ENCODE measurements at places on chromosomes 7 and 10.

DNA sequence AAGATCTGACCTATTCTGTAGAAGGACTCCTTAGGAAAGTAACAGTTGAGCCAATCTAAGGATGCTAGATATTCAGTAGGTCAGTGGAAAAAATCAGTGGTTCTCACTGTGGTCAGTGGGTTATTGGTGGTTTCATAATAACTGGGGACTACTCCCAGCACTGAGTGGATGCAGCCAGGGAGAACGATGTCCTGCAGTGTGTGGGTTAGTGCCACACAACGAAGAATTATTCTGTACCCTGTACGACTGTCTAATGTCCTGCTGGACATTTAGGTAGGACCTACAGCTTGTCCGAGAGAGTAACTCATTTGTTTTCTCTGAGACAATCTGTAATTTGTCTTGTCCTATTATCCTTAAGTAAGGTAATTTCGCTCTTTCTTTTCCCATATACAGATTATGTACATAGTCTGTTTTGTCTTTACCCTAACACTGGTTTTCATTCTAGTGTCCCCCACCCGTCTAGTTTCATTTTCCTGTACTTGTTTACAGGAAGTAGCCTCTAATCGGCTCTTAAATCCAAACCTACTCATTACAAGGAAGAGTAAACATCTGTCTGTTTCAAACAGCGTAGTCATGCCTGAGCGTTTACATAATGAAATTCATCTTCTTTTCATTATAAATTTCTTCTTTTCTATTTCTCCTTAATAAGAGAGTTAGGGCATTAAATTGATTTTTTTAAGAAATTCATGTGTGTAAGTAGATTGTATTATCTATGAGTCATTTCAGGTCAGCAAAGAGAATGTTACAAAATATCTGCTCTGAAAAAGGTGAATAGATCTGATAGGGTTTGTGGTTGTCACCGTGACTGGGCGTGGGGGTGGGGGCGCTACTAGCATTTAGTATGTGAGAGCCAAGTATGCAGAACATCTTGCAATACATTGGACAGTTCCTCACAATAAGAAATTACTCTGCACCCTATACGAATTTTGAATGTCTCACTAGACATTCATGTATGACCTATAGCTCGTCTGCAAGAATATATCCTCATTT lies 8.3 kb upstream of the ZC3HAV1L start:
- no peak for DNase-seq

DNA sequence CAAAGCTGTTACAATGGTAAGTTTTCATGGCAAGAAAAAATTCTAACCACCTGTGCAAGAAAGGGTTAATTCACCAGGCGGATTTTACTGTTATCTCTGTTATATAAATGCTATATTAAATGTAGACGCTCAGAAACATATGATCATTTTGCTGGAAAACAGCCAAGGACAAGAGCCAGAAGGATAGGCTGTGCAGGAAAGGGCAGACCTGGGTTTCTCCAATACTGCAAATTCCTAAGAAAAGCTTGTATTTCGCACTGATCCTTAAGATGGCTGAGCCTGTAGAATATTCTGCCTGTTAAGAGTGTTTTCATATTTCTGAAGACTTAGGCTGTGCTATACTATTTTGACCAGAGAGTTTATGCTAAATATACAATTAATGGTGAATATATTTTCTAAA lies 564.1 kb upstream of the KCND2 start:
- DNase-seq, result no peak

DNA sequence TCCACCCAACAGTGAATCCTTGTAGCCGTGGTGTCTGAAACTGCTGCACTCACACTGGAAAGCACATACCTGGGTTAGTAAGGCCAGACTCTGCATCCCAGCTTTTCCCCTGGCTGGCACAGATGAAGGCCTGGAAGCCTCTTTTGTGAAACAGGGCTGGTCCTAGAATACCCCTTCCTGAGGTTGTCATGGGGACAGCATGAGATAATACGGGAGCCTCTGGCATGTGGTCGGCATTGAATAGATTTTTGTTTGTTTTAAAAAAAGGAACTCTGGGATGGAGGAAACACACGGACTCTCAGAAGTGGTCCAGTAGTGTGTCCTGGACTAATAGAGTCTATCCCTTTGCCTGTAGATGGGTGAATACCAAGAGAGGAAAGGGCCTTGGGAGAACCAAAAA lies 129.7 kb downstream of the TMEM178B start:
- no peak for DNase-seq

DNA sequence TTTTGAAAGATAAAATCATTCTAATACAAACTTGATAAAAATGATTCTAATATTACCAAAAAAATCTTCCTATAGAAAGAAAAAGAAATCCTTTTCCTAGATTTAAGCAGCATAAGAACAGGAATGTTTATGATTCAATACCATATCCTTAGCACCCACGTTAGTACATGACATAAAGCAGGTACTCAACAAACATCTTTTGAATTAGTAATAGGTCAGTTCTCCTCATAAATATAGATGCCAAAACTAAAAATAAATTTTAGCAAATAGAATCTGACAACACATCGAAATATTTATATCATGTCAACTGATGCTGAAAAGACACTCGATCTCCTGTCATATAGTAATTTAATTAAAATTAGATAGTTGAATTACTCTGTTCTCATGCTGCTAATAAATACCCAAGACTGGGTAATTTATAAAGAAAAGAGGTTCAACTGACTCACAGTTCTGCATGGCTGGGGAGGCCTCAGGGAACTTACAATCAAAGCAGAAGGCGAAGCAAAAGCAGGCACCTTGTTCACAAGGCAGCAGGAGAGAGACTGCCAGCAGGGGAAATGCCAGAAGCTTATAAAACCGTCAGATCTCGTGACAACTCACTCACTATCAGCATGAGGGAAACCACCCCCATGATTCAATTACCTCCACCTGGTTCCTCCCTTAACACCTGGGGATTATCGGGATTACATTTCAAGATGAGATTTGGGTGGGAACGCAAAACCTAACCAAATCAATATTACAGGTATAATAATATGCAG lies 191.8 kb downstream of the HTR7 start:
- no peak for DNase-seq

DNA sequence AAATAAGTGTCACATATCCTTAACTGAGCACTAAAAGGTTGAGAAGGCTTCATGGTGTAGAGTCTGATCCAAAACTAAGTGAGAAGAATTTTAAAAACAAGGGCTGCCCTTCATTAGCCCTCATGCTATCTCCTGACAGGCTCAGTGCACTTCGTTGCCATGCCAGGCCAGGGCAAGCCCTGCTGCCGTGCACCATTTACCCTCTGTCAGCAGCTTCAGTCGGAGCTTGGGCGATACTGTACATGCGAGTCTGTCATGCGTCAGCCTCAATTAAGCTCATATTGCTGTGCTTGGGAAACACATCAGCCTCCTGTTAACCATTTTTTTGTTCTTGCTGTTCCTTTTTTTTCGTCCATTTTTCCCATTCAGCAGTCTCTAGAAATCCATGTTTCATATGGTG lies 166.6 kb downstream of the VTI1A start:
- no peak for DNase-seq

- DNase-seq, result no peak
These were observed 96.2 kb upstream of the SVIL start for GRCh38 chr10:29730969-29731368.

- no peak for DNase-seq
These were observed 133.3 kb downstream of the EXOC4 start for GRCh38 chr7:133386205-133386604.

GRCh38 chr7:27254625-27255024 lies 12.0 kb downstream of the EVX1 start:
- DNase-seq, result no peak

DNA sequence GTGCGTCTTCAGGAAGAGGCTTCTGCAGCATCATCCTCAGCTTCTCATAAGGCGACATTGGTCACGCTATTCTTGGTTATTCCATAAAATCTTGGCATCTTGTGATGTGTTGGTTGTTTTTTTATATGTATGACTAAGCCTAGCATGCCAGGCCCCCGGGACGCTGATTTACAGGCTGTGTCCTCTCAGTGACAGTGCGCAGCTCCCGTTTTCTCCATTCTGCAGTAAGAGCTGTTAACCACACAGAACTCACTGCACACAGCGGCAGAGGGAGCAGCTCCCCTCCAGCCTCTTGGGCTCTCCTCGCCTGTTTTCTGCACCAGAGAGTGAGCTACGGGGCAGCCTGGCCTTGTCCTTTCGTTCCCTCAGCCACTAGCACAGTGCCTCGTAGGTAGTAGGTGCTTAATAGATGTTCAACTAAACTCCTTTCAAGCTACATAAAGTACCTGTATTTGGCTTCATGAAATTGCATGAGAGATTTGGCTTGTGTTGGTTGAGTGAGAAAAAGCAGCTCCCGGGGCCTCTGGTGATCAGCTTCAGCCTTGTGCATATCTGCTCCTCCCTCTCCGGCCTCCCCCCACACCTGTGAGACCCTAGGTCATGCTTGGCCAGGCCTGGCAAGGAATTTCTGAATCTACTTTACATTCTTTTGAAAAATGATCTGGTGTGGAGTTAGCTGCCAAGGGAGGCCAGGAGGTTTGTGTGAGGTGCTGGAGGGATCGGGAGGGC lies 116.2 kb downstream of the WDR37 start:
- DNase-seq, result no peak

- DNase-seq, result no peak
These were observed 250.3 kb downstream of the PTEN start for GRCh38 chr10:88113657-88114272.

DNA sequence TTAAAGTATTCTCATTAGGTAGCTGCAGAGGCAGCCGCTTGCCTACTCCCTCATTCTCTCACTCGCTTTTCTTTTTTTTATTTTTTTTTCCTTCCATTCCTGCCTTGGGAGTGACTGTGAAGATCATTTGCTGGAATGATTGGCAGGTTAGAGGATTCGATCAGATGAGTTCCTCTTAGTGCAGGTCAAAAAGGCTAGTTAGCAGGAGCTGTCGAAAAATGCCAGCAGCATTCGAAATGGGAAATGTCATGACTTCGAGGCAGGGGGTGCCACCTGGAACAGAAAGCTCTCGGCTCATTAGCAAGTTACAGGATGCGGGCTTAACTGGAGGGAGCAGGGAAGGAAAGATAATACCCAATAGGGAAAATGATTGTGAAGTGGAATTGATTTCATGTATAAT lies 137.5 kb upstream of the FZD1 start:
- DNase-seq, result no peak

DNA sequence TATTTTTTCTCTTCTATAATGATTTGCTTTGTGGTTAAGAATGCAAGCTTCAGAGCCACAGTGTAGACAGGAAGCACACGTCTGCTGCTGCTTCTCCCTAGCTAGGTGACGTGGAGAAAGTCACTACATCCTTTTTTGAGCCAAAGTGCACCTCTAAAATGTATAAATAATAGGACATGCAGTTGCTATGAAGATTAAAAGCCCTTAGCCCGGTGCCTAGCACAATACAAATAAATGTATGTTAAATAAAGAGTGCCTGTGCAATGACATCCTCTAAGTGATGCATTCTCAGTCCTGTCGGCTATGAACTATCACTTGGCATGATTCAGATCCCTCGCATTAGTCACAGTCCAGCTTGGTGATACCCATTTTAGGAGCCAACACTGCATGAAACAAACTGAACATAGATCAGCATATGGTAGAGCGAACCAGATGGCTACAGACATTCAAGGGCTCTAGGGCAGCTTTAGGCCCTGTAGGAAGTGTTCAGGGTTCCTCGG lies 4.8 kb upstream of the TRDMT1 start:
- DNase-seq, result peak; percentile 55

DNA sequence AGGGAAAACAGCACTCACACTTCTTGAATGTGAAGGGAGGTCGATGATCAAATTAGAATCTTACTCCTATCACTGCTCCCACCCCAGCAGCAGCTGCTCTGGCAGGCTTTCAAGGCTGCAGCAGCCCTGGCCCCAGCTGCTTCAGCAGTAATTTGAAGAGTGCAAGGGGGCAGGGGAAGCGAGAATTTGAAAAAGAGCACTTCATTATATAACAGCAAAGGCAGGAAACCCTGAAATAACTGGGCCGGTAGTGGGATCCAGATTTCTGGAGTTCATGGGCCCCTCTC lies 44.9 kb downstream of the MYPN start:
- DNase-seq, result peak; percentile 29

- DNase-seq, result peak; percentile 82
These were observed 8.7 kb downstream of the WBP1L start for GRCh38 chr10:102752266-102752930.

GRCh38 chr7:23852135-23852534 lies 142.1 kb downstream of the STK31 start:
- DNase-seq, result peak; percentile 5

- peak; percentile 50 for DNase-seq
These were observed 621.8 kb upstream of the FZD8 start for GRCh38 chr10:36263871-36264270.

GRCh38 chr10:102765336-102765735 lies 21.6 kb downstream of the WBP1L start:
- no peak for DNase-seq

DNA sequence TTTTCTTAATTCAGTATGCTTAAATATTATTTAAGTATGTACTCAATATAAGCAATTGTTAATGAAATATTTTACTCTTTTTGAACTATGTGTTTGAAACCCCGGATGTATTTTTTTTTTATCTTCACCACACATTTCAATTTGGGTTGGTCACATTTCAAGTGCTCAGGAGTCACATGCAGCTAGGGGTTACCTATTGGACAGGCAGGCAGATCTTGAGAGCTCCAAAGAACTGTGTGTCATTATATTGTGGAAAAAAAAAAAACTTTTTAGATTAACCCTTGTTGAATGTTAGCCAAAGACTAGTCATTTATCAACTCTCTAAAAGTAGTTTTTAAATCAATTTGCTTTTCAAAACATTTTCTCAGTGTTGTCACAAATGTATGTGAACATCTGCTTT lies 37.2 kb downstream of the IKZF1 start:
- no peak for DNase-seq

DNA sequence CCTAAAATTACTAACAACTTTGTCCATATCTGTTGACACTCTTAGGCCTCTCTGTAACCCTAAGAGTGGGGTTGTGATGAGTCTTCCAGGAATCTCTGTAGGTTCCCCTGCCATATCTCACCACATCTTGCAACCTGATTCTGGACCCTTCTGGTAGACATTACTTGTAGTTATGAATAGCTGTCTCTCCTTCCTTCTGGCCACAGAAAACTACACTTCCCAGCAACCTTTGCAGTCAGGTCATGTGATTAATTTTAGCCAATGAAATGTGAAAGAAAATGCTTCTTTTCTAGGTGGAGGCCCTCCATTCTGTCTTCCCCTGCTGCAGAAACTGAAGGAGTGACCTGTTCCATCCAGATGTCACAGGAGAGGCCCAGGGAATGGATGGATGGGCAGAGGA lies 147.6 kb upstream of the AOAH start:
- no peak for DNase-seq

Data from cardiac fibroblast (primary cell).